ENCODE measurements at places on chromosomes 6 and 20.

DNA sequence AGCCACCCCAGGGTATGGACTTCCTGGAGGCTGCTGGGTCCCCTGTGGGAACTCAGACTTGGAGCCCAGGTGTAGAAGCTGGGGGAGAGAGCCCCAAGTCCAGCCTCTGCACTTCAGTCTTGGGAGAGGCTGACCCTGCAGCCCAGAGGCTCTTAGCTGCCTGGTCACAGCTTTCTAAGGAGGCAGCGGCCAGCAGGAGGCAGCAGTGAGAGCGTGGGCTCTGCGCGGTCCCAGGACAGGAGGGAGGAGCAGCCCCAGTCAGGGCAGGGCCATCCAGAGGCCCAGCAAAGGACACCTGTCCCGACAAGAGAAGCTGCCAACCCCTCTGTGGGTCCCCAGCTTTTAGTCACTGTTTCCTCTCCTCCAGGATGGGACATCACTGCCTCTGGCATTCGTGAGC, 9.4 kb downstream of the TREML2 start:
- no peak for DNase-seq

DNA sequence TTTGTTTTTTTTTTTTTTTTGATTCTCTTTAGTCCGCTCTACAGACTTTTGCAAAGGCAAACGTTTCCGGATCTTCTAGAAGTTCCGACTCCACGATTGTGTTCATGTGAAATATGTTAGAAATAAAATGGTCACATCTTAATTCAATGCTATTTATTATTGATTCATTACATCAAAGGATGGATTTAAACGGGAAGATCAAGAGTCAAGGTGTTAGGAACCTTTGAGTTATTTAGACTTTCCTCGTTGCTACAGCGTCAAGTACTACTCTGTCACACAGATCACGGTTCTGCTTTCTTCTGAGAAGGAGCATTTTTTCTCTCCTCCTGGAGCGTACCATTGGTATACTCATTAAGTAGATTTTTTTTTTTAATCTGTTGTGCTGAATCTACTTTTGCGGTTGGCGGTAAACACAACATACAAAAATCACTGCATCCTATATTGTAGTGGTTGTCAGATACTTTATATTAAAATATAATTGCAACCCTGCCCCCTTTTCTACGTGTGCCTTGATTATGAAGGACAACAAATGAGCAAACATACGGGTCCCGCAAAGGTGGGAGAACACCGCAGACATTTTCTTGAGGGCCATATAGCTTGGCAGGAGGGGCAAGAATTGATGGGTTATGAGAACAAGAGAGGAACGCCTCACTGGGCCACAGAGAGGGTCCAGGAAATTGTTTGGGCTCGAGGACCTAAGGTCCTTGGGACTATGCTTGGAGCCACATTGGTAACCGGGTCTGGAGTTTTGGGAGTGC, 17.5 kb downstream of the HMGN4 start:
- no peak for DNase-seq

DNA sequence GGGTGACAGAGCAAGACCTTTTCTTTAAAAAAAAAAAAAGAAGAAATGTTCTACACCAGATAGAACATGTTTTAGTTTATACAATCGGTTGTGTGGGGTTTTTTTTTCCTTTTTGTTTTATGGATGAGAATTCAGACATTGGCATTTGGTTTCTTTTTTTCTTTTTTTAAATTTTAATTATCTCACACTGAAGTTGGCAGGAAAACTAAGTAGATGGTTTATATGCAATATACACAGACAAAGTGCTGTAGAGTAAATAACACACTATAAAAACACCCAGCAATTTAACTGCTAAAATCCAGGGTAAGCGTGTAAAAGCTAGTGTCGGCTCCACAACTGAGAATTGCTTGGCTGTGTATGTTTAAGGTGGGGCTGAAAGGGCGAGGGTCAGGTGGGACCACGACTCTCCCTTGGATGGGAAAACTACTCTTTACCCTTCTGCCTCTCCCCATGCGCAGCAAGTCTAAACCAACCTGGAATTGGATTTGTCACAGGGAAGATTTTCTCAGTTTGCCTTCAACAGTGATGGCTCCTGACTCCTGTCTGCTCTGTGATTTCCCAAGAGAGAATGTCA, 147.1 kb upstream of the MARCKS start:
- no peak for DNase-seq

GRCh38 chr20:62816031-62816883, 593 bp upstream of the COL9A3 start:
- no peak for DNase-seq

- no peak for DNase-seq
Measured at GRCh38 chr6:111468329-111469012, 14.5 kb downstream of the REV3L start.

GRCh38 chr6:83827050-83827449, 26.1 kb upstream of the RIPPLY2 start:
- no peak for DNase-seq

- DNase-seq, result no peak
Measured at GRCh38 chr6:5838656-5839396, 167.9 kb downstream of the NRN1 start.

- DNase-seq, result no peak
Measured at GRCh38 chr20:18832546-18833200, 19.1 kb downstream of the SCP2D1 start.

DNA sequence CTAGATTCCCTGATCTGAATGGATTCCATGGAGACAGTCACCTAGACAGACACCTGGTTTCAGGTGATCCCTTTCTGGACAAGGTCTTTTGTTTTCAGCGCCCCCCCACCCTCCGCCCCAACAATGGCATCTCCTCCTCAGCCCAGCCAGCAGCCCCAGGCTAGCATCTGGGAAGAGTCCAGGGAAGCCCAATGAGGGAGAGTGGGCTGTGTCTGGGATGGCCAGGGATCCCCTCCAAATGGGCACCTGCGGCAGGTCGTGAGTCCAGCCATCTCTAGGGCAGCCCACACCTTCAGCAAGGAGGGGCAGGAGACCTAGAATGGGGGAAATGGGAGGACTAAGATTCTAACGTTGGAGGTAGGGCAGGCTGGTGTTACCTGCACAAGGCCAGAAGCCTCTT, 1.2 kb upstream of the SLC24A3 start:
- no peak for DNase-seq

GRCh38 chr6:78909391-78909790, 42.0 kb downstream of the IRAK1BP1 start:
- DNase-seq, result no peak

GRCh38 chr6:43992783-43993644, 134.2 kb downstream of the MRPL14 start:
- DNase-seq, result no peak

DNA sequence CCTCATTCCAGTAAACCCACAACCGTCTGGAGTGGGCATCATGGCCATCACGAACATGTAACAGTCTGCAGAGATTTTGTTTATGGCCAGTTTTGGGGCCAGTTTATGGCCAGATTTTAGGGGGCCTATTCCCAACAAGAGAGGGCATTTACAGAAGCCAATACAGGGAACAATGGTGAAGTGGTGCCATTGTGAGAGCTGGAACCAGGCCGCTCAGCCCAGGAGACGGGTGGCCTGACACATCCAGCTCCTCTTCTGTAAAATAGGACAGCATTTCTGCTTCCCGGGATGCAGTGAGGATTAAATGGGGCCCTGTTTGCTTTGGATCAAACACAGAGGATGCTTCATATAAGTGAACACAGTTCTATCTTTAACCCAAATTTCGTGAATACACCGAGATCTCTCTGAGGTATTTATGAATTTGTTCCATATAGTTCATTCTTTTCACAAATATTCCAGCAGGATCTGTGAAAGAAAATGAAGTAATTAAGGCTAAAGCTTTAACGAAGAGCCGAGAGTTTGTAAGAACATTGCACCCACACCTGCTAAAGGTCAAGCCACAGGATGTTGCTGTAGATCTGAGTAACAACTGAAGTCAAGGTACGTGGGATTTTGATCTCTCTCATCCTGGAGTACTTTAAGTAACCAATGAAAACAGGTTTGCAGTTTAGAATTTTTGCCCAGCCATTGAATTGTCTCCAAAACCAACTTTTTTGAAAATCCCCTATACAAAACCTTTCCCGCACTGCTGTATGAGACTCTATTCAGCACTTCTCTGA, 14.5 kb upstream of the SIRPG start:
- DNase-seq, result no peak

DNA sequence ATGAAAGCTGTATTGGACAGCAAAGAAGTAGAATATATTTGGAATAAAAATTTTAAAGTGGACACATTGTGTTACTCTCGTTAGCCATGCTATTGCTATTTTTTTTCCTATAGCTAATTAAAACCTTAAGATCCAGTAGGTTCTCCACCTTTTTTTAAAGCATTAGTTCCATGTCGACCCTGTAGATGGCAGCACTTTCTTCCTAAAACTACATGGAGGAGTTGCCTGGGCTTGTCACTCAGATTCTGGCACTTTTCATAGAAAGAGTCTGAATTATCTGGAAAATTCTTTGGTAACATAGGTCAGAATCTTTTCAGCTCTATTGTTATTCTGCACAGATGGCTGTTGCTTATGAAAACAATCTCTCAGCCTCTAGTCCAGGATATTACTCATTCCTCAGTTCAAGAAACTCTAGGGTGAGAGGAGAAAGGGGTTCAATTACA, 42.0 kb upstream of the ESR1 start:
- DNase-seq, result no peak

- DNase-seq, result no peak
Measured at GRCh38 chr20:59455402-59456341, 148.7 kb upstream of the PHACTR3 start.

DNA sequence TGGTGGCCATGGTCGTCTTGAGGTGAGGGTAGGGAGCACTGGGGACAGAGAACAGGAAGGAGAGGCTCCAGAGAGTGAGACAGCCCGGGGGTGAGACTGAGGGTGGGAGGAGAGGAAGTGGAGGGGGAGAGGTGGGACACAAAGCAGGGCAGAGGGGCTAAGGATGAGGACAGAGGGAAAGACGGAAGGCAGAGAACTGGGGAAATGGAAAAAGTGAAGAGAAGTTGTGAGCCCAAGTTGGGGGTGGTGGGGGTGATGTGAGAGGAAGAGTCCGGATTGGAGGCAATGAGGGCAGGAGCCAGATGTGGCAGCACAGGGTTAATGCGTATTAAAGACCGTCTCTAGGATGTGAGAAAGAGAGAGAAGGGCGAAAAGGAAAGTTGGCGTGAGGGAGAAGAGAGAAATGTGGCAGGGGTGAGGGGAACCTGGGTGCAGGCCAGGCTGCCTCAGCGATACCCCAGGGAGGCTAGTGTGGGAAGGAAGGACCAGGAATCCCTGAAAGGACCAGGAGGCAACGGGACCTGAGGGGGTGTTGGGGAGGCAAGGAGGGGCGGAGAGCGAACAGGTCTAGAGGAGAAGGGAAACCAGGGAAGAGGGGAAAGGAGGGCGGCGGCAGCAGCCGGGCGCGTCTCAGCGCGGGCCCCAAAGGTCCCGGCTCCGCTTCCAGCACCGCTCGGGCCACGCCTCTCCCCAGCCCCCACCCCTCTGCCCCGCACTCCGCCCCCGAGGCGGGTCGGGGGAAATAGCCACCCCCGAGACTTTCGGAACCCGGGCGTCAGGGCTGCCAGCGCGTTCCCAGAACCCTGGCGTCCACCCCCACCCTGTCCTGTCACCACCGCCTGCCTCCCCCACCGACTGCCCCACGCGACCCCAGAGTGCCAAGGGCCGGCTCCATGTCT, at the start of gene PPP1R18:
Gene PPP1R18 (minus strand): TSS at position 637 of the 899 bp plus-strand sequence. CDS start 627 bp downstream, at position 10.
- DNase-seq, result peak; percentile 45

GRCh38 chr20:43863330-43863729, 51.3 kb upstream of the TOX2 start:
- no peak for DNase-seq

- DNase-seq, result no peak
Measured at GRCh38 chr6:70657706-70658105, 10.0 kb upstream of the SMAP1 start.

DNA sequence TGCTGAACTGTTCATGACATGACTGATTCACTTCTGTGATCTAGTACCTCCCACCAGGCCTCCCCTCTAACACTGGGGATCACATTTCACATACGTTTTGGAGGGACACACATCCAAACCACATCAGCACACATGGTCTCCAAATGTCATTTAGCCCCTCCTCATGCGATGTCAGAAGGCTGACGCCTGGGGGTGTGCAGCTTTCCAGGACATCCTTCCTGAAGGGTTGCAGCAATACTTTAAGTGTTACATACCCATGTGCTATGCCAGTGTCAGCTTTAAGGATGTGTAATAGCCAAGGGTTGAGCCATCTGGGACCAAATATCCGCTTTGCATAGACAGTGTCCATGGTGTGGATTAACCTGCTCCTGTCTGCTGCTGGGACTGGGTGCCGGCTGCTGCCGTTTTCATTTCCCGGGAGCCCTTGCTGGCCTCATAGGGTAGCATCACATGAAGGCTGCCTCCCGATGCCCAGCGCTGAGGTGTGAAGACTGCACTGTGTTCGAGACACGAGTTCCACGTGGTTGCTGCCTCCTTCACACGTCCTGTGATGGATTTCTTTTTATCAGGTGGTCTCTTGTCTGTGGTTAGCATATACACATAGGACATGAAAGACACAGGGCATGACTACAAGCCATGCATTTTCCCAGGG, 219.0 kb downstream of the THBS2 start:
- DNase-seq, result no peak

DNA sequence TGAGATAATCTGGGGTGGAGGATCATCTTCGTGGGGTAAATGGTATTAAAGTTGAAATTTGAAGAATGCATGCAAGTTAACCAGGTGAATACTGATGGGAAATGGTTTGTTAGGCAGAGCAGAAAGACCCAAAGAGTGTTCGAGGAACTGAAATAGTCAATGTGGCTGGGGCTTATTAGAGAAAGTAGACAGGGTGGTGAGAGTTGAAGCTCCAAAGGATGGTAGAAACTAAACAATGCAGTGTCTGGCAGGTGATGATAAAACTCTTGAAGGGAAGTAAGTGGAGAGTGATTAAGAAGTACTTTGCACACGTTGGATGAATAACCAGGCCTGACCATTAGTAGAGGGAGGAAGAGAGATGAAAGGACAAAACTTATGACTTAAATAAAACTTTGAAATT, 39.8 kb upstream of the CENPW start:
- DNase-seq, result no peak

DNA sequence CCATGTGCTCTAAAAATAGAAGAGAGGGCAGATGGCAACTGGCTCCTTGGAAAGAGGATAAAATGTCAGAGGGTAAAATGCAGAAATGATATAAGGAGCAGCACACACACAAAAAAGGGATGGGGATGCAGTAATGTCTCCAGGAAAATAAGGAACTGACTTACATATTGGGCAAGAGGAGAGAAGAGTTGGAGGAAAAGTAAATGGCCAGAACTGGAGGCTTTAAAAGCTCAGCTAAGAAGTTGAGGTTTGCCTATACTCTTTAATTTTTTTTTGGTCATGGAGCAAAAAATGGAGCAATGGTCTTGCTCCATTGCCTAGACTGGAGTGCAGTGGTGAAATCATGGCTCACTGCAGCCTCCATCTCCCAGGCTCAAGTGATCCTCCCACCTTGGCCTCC, 93.7 kb downstream of the SULF2 start:
- no peak for DNase-seq

DNA sequence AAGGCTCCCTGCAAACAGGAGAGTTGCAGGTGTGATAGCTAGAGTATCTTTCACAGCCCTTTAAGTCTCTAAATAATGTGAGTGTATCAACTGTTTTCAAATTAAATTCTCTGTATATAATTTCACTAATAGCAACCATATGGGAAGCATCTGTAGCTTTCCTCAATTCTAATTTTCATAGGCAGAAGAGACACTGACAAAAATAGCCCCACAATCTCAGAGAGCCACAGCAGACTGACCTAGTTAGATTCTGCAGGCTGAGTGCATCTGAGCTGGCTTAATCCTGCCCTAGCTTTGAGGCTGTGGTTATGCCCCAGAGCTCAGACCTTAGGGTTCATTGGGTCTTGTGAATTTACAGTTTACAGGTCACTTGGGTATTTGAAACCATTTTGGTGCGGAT, 63.9 kb downstream of the MAP7 start:
- DNase-seq, result no peak

Measured in esophagus squamous epithelium (tissue), 5 donors.